Activated CD4-positive, alpha-beta memory T cell treated with anti-CD3 and anti-CD28 coated beads for 36 hours (primary cell): ENCODE measurements at places on chromosomes 13 and 19.
A peak's percentile ranks its signal among the peaks of the same experiment; 100 is the strongest.

DNA sequence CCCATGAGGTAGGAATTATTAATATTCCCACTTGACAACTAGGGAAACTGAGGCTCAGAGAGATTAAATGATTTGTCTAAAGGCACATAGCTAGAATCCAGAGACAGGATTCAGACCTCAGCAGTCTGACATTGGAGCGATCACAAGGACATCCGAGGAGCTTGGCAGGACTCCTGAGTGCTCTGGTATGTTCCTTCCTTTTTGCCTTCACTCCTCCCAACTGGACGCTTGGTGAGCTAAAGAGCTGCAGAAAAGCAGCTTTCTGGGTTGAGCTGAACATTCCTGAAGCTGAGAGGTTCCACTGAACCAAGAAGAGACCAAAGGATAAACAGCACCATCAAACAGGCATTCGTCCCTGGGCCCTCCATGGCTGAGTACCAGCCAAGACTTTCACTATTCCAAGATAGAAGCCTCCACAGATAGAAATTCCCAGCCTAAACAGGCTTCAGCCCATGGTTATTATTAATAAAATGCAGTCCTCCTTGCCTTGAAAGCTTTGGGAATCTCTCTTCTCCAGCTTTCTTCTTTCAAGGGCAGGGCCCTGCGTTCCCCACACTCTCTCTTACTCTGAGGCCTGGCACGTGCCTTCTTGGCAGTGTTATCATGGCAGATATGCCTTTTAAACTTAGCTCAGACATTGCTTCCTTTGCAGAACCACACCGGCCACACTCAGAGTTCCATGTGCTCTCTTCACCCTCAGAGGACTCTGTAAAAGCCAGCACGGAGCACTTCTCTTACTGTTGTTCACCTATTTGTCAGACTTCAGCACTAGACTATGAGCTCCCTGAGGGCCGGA is 97.1 kb downstream of the CYSLTR2 start:
- no peak for DNase-seq

DNA sequence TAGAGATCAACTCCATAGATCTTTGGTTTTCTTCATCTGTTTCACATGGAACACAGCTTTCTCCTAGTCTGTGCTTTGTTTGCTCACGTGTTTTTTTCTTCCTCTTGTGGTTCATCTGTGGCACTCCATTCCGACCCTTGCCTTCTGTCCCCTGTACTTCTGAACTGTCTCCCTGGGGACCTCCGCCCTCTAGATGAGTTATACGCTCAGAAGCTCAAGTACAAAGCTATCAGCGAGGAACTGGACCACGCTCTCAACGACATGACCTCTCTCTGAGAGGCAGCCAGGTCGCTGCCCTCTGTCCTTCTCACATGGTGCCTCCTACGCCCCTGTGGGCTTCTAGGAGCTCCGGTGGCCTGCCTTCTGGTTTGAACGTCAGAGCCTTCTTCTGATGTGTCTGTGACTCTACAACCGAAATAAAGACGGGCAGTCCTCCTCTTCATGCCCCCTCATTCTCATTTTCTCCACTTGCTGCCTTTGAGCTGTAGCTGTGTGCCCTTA is 16.6 kb upstream of the RAB8A start:
- DNase-seq, result peak; percentile 44

DNA sequence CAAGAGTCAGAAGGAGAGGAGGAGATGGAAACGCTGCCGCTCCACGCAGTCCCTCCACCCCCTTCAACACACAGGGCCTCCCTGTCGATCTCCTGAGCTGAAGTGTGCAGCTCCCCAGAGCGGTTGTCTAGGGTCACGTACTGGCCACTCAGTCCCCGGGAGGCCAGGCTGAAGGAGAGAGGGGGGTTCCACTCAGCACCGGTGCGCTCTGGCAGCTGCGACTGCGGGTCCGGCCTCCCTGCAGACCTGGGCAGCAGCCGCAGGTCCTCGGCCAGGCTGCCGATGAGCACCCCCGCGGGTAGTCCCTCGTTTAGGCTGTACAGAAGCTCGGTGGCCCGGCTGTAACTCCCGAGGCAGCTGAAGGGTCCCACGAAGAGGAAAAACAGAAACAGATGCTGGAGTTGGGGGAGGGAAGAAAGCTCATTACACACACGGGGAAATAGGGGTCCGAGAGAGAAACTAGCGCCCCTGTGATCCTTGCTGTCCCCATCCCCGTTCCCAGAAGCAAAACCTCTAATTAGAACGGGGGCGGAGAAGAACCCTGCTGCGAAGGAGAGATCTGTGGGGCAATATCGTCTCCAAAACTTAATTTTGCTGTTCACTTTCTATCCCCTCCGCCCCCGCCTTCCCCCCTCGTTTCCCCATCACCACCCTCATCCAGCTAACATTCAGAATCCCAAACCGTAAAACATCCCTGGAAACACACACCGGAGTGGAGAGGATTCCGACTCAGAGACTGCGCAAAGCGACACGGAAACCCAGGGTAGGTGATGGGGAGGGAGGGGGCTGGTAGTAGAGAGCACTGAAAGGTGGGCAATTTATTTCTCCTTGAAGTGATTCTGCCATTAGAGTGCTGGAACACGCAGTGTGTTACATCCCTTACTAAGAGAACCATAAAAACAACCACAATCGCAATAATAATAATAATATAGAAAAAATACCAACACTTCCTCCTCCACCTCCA is 1.8 kb downstream of the PCDH20 start:
- DNase-seq, result no peak

DNA sequence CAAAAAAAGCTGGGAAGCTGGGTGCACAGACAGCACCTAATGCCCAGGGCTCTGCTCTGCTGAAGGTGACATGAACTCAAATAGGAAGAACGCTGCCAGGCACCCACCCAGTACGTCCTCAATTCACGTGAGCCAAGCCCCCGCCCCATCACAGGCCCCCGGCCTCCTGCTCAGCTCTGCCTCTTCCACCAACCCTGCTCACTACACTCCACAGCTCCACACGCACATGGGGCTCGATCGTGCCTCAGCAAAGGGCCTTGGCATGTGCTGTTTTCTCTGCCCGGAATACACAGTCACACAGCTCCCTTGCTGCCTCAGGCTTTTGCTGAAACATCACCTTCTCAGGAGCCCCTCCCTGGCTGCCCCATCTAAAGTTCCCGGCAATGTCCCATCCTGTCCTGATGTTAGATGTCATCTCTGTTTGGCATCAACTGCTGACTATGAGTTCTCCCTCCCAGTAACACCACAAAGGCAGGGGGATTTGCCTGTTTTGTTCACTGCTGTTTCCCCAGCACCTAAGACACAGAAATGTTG is 2.3 kb downstream of the ATP13A1 start:
- DNase-seq, result peak; percentile 30

DNA sequence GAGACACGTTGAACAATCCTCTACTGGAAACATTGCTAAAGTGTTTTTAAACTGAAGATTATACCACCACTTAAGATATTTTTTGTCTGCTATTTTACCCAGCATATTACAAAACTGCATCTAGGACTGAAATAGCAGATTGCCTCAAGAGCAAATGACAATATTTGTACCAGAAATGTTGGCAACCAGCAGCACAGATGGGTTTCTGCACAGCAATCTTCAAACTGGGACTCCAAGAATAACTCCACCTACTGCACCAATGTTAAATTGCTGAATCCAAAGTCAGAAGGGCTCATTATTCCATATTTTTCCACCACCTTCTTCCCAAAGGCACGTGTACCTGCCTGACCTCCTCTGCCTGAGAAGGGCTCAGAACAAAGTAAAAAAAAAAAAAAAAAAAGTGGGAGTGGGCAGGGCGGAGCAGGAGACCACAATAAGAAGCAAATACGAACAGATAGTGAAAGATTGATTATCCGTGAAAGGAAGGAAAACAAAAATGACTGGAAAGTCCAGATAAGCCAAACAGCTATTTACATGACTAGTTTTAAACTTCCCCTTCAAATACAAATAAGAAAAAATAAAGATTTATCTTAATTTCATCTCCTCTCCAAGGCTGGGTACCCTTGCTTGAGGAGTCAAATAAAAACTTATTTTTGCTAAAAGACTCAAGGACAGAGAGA is 79.4 kb downstream of the FOXO1 start:
- DNase-seq, result no peak

- no peak for DNase-seq
Observed at GRCh38 chr13:51907040-51907732, 45.4 kb downstream of the CCDC70 start.

- peak; percentile 96 for DNase-seq
Observed at GRCh38 chr19:49664171-49665035, 1.3 kb downstream of the IRF3 start.

GRCh38 chr13:90968166-90968904 is 379.2 kb upstream of the MIR17HG start:
- no peak for DNase-seq

DNA sequence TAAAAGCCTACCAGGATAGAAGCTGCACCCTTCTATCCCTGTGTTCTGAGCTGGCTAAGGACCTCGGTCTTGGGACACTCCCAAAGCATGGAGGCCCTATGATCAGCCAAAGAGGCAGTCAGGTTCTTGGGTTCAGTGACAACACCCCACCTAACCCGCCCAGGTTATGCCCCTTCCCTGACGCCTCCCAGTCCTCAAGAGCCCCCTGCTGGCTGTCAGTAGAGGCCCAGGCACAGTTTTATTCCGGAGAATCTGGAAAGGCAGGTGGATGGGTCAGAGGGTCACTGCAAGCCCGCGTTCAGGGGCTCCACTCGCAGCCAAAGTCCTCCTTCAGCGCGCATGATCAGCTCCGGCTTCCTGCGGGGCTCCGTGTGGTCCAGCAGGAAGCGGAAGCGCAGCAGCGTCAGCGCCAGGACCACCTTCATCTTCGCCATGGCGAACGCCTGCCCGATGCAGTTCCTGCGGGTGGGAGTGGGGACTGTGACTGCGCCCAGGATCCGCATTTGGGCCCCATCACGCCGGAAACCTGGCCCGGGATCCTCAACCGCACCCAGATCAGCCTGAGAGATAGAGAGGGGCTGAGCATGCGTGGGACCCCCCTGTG is 22.3 kb downstream of the OR10H3 start:
- no peak for DNase-seq

DNA sequence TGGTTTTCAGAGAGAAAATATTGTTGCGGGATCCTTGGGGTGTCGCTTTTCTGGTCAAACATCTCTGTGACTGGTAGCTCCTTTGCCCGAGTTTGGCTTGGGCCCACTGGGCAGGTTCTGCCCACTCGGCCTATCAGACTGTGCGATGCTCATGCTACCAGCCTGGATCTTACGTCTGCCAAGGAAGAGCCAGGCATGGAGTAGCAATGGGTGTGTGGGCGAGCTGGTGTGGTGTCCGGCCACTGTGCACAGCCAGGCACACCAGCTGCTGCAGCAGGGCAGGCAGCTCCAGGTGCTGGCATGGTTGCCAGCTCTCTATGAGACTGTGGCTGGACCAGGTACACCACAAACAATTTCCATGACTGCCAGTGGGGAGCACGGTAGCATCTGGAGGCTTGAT is 1351.8 kb upstream of the PCDH20 start:
- DNase-seq, result no peak

GRCh38 chr13:40313269-40314200 is 352.9 kb downstream of the FOXO1 start:
- no peak for DNase-seq

- DNase-seq, result no peak
Observed at GRCh38 chr19:47417107-47417745, 2.1 kb downstream of the MEIS3 start.

- DNase-seq, result no peak
Observed at GRCh38 chr13:84865783-84866221, 933.4 kb downstream of the SLITRK6 start.

- no peak for DNase-seq
Observed at GRCh38 chr13:50410921-50411746, 395.9 kb downstream of the KCNRG start.

GRCh38 chr13:65907666-65908525 is 1322.2 kb downstream of the PCDH9 start:
- no peak for DNase-seq

DNA sequence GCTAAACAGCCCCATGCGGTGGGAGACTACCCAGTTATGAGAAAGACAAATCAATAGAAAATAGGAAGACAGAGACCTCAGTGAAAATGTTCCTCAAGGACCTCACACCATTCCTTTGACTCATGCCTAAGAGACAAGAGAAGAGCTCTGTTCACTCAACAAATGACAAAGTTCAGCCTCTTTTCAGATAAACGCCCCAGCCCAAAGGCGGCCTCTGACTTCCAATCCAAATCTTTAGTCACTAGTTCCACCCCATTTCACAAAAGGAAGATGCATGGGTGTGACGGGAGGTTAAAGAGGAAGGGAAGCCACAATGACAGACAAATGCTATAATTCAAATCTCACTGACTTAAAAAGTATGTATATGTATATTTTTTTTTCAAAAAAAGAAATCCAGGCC is 8.1 kb downstream of the CARS2 start:
- no peak for DNase-seq

DNA sequence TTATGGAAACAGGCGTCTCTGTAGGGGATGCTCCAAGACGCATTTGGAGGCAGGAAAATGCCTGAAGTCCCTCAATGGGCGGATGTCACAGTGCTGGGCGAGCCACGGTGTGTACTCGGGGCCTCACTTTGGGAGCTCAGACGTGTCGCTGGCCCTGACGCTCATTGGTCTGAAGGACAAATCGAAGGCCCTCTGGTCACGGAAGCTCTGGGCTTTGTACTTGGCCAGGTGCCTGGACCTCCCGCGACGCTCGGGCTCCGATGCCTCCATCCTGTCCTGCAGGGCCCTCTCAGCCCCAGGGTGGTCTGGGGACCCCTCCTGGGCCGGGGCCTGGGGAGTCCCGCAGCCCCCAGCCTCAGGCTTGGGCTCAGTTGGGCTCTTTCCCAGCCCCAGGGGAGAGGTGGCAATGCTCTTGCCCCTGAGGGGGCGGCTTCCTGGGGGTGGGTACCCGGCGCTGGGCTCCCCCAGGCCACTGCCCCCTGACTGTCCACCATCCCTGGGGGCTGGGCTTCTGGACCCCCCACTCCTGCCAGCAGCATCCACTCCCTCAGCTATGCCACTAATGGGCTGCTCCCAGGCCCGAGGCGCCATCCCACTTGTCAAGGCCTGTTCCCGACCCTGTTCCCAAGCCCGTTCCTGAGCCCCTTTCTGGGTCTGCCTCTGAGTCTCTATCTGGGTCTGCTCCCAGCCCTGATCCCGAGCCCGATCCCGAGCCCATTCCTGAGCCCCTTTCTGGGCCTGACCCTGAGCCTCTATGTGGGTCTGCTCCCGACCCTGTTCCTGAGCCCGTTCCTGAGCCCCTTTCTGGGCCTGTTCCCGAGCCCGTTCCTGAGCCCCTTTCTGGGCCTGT is 39.5 kb upstream of the GRTP1 start:
- DNase-seq, result peak; percentile 3

DNA sequence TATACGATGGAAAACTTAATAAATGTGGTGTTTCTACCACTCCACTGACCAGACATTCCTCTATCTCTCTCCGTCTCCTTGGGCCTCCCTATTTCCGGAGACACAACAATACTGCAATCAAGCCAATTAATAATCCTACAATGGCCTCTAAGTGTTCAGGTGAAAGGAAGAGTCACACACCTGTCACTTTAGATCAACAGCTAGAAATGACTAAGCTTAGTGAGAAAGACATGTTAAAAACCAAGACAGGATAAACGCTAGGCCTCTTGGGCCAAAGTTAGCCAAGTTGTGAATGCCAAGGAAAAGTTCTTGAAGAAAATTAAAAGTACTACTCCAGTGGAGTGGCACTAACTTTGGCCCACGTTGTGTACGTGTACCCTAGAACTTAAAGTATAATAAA is 22.5 kb downstream of the ZDHHC20 start:
- DNase-seq, result no peak

GRCh38 chr19:10069046-10069445 is 17.1 kb upstream of the SHFL start:
- no peak for DNase-seq
